NCI-H510A treated with DMSO at 0.1 percent for 48 hours (cell line): ENCODE measurements at places on chromosomes 11 and 22.

DNA sequence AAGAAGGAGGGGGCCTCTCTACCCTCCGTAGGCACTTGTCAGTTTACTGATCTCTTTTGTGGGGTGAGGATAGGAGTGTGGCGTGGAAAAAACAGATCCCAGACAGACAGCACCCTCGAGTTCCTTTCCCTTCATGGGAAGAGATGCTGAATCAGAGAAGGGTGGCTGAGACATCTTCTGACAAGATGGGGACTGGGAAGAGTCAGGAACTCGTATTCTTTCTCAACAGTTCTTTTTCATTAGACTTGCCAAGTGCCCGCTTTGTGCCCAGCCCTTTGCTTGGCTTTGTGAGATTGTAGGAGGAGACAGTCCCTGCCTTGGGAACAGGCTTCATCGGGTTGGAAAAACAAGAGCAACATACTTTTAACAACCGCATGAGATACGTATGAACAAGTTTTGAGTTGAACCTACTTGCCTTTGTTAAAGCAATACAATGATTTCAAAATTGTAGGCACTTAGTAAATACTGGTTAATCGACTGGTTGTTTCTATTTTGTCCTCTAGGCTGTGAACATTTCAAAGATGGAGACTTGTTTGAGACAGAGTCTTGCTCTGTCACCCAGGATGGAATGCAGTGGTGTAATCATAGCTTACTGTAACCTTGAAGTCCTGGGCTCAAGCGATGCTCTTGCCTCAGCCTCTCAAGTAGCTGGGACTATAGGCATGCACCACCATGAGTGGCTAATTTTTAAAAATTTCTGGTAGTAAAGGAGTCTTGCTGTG is 1.1 kb downstream of the RRM1 start:
- DNase-seq: no peak

DNA sequence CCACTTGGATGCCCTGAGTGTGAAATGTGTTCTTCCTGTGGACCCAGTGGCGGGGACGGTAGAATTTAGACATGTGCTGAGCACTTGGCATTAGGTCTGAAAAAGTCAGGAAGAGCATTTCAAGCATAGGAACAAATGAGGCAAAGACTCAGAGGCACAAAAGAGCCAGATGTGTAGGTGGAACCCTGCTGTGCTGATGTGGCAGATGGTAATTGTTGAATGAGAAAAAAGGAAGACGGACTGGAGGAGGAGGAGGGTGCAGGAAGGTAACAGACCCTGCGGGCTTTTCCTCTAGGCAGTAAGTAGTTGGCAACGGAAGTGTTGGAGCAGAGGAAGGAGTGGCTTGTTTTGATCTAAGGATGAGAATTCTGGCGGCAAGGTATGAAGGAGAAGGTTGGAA is 985.8 kb downstream of the TBC1D22A start:
- DNase-seq: no peak

DNA sequence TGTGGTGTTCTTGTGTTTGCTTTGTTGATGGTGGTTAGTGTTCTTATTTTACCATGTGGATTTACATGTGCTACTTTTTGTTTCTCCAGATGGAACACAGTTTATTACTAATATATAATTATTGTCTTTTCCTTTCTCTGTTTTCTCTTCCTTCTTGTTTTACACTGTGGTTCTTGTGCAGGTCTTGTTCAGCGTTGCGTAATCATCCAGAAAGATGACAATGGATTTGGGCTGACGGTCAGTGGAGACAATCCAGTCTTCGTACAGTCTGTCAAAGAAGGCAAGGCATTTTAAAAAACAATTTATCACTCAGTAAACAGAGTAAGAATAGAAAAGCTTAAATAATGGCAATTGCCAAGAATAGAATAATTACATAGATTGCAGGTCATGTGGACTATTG is 84.4 kb downstream of the ARHGEF12 start:
- no peak for DNase-seq

DNA sequence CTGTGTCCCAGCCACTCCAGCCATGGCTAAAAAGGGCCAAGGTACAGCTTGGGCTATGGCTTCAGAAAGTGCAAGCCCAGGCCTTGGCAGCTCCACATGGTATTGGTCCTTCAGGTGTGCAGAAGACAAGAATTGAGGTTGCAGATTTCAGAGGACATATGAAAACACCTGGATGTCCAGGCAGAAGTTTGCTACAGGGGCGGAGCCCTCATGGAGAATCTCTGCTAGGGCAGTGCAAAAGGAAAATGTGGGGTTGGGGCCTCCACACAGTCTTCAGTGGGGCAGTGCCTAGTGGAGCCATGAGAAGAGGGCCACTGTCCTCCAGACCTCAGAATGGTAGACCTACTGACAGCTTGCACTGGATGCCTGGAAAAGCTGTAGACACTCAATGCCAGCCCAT is 1074.1 kb downstream of the JRKL start:
- no peak for DNase-seq

DNA sequence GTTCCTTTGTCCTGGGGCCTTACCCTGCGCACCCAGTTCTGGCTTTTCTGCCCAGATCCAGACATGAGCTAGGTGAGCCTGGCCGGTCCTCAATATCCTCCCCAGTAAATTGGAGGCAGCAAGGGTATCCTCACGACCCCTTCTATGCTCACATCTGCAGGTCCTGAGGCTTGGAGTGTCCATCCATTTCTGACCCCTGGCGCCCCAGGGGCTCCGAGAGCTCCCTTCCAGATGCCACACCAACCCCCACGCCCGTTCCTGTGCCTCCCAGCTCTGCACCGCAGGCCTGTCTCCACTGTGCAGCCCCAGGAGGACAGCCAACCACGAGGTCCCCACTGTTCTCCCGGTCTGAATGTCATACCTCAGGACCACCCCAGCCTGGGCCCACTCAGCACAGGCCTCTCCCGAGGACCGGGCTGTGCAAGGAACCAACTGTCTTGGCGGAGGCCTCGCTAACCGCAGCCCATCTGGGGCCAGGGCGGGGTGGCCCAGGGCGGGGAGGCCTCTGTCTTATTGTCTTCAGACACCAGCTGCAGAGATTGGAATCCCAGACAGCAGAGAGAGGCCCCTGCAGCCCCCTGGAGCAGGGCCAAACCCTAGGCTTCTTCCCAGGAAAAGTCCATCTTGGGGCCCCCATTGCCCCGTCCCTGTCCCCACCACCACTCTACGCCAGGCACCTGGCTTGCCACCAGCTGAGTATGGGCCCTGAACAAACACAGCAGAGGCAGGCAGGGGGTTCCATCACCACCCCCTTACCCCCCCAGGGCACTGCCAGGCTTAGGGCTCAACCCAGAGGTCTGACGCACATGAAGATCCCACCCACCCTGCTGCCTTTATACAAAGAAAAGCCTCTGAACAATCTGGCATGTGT is 39.3 kb downstream of the ALX4 start:
- DNase-seq: no peak

DNA sequence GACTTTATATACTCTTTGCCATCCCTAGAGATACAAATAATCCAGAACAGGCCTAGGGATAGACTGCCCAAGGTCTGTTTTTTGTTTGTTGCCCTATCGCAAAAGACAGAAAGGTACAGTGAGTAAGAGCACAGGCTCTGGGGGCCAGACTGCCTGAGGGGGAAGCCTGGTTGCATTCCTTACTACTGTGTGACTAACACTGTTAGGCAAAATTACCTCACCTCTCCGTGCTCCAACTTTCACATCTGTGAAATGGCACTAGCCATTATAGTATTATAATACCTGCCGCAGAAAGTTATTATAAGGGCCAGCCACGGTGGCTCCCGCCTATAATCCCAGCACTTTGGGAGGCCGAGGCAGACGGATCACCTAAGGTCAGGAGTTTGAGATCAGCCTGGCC is 14.5 kb downstream of the SLC35F2 start:
- no peak for DNase-seq

GRCh38 chr11:79269611-79270307 is 171.1 kb downstream of the TENM4 start:
- DNase-seq: no peak

DNA sequence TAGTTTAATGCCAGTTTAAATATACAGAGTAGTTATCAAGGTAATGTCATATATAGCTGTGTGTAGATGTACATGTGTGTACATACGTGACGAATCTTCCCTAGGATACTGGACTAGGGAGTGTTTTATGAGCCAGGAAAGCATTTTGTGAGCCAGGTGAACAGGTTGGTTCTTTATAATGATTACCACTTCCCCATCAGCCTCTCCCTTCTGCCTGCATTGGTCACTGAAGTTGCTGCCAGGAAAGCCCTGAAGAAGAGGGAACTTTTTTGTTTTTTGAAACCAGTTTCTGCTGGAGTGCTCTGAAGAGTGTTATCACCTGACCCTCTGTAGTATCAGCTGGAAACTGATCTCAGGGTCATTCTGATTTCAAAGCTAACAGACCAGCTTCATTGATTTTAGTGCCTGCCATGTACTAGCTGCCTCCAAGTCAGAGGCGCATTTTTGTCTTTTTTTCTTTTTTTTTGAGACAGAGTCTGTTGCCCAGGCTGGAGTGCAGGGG is 14.2 kb upstream of the ST14 start:
- DNase-seq: peak; percentile 53

- DNase-seq: no peak
Observed at GRCh38 chr22:37068859-37069258, 17.3 kb downstream of the KCTD17 start.

GRCh38 chr11:73660497-73661034 is 14.2 kb downstream of the PLEKHB1 start:
- DNase-seq: no peak

GRCh38 chr11:34594603-34595002 is 26.3 kb upstream of the EHF start:
- DNase-seq: peak; percentile 1

DNA sequence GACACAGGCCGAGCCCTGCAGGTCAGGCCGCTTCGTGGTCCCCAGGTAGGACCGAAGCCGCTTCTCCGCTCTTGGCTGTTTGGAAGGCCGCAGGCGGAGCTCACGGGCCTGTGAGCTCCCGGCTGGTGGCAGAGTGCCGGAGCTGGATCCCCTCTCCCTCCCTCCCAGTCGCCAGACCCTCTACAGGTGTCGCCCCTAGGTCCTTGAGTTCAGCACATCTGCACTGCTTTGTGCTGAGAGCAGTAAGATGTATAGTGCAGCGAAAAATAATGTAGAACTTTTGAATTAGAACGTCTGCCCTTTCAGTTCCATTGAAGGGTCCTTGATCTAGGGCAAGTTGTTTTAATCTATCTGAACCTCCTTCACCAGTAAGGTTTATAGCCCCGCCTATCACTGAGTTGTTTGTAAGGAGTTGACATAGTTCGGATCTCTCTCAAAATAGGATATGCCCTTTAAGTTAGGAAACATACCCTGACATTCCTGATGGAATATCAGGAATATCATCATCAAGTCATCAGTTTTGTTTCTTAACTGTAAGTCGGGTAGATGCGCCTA is 419 bp downstream of the ANKRD49 start:
- DNase-seq: peak; percentile 22

GRCh38 chr11:6385046-6385777 is 5.1 kb upstream of the SMPD1 start:
- no peak for DNase-seq

- no peak for DNase-seq
Observed at GRCh38 chr11:61264795-61265194, 23.8 kb downstream of the PGA5 start.

GRCh38 chr22:38802671-38803121 is 8.8 kb upstream of the DNAL4 start:
- DNase-seq: no peak

GRCh38 chr11:14544611-14545010 is 24.4 kb upstream of the PSMA1 start:
- DNase-seq: no peak

- DNase-seq: no peak
Observed at GRCh38 chr22:41699264-41700107, at the start of gene MEI1. MEI1 (plus strand) TSS chr22:41699503; CDS start chr22:41699539, 36 bp downstream.

DNA sequence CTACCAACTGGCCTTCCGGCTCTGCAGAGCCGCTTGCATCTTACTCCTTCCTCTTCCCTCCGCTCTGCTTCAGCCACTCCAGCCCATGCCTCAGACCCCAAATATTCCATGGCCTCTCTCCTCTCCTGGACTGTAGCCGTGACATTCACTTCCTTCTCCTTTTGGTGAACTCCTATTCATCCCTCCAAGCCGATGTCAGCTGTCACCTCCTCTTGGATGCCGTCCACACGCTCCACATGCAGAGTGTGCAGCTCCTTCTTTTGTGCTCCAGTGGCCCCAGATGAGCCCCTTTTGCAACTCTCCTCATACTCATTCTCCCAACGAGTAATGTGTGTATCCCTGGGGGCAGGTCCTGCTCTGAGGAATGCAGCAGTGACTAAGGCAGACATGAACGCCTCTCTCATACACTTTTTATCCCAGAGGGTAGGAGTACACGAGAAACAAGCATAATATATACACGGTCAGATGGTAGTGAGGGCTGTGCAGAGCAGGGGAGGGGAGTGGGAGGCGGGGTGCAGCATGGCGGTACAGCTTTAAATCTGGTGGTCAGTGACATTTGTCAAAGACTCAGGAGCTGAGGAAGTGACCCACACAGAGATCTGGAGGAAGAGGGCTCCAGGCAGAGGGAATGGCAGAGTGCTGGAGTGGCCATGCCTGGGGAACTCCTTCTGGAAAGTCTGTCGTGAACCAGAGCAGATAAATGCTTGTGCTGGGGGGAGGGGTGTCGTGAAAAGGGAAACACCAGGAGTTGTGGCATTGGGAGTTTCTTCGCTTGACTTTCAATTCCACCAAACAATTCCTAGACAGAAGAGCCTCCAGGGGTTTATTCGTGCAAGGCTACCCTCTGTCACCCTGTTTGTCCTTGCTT is 83.8 kb upstream of the ATXN10 start:
- DNase-seq: no peak

- no peak for DNase-seq
Observed at GRCh38 chr11:92638678-92639077, 330.8 kb upstream of the MTNR1B start.

DNA sequence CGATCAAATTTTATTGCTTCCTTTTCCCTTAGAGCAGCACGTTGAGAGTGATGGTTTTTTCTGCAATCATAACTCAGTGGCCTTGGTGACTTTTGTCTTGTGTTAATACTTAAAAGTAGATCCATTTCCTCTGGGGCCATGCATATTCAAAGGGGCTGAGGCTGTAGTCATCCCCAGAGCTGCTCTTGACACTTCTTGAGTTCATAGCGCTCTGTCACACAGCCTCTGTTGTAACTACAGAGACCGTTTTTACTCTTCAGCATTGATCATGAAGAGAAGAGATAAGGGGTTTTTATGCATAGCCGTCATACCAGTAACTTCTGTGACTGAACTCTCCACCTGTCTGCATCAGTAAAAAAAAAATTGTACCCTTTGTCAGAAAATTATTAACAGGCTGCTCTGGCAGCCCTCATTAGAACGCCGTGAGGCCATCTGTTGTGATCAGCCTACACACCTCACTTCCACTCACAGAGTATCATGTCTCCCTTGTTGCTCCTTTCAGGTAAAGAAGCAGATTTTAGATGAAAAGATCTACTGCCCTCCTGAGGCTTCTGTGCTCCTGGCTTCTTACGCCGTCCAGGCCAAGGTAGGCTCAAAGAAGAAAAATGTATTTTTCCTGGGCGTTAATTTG is 38.4 kb downstream of the NF2 start:
- DNase-seq: no peak

DNA sequence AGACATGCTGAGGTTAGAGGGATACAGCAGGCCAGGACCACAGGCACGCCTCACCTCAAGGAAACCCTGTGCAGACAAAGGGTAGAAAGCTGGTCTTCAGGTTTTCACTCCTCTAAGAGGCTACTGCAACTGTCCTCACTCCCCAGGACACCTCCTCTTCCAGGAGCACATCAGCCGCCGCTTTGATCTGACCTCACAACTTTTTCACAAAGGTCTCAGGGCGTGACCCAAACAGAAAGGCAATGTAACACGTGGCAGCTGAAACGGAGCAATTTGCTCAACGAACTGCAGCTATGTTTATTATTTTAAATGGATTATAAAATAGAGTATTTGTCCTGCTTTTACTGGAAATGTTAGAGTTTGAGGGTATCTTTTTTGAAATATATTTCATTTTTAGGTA is 46.1 kb downstream of the LARGE1 start:
- no peak for DNase-seq
